ENCODE measurements at places on chromosomes 5 and 9.

DNA sequence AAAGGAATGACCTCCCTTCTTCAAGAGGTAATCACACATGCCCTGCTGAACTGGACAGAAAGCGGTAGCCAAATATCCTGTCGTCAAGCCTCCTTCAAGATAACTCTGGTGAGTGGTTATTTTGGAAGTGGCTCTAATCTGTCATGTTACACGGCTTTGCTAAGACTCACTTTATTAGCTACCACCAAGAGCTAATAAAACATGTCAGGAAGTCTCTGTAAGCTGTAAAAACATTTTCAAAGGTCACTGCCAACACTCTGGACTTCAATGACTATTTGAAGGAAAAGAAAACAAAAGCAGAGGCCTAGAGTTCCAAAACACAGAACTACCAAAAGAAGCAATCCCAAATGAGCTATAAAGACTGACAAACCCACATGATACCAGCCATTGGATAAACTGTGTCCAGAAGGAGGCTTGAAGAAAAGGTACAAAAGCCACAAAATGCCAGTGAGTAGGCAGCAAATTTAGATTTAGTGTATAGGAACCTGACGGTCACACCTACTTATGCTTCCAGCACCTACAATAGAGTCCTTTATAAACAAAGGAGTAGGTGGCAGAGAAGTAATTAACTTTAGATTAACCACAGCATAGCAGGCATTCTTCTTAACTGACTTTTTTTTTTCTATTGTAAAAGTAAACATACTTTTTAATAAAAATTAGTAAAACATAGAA, 97.3 kb upstream of the EQTN start:
- DNase-seq, result no peak

GRCh38 chr5:119078071-119078846, 7.4 kb downstream of the DMXL1 start:
- DNase-seq, result no peak

DNA sequence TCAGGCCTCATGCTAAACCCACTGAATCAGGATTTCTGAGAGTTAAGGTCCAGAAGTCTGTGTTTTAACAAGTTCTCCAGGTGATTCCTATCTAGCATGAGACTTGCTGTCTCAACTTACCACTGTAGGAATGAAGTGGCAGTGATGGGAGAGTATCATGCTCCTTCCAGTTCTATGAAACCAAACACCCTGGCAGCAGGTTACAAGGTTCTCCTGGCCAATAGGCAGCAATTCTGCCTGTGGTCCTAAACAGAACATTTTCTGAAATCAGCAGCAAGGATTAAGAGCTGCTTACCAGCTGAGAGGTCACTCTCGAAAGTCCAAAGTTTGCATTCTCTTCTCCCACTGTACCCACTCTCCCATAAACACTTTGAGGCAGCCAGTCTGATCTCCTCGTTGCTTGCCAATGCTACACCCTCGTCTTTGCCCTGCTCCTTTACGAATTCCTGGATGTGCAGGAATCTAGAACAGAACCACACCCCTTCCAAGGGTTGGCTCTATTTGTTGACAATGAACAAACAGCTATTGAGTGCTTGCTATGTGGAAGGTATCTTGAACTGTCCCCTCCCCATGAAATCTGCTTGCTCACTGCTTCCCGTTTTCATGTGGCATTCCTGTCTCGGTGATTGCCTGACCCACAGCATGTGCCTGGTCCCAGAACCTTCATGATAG, 100.5 kb downstream of the TMEM174 start:
- DNase-seq, result no peak

GRCh38 chr5:53927668-53928247, 367.3 kb downstream of the NDUFS4 start:
- DNase-seq, result no peak

DNA sequence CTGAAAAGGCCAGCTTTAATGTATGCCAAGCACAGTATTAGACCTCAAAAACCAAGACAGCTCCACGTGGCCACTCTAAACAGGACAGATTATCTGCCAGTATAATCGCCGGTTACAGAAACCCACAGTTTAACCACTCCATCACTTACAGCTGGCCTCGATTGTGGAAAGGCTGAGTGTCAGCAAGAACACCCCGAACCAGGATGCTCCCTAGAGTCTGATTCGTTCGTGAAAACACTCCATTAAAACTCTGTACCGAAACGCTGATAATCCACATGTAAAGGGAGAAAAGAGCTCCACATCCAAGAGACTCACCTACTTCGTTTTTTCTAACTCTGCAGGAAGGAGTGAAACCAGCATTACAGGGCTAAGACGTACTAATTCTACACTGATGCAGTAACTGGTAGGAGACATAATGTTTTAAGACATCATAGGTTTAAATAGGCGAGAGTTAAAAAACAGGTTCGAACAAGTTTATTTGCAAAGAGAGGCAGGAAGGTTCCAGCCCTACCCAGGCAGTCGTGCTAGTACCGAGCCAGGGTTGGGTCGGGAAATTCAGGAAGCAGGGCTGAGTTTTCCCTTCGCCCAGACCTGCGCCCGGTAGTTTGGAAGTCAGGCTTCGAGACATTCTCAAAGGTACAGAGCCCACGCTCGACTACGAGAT, 949 bp downstream of the SERINC5 start:
- no peak for DNase-seq

DNA sequence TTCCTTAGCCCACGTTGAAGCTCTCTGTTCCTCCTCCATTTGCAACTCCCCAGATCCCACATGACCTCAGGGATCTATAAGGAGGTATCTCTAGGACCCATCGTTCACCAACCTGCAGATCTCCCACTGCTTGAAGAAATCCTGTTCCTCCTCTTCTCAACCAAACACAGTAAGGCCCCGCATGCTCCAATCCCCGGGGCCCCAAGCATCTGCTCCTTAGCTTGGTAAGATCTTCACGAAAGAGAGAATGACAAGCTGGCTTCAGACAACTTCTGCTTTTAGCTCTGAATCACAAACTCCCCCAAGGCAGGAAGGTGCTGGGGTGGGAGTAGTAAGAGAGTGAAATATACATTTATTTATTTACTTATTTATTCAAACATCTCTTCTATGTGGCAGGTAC, 33.0 kb upstream of the ARHGAP26 start:
- no peak for DNase-seq

- no peak for DNase-seq
Observed at GRCh38 chr5:14816999-14817761, 54.4 kb downstream of the ANKH start.

GRCh38 chr5:136605638-136606037, 240.3 kb upstream of the TRPC7 start:
- no peak for DNase-seq

GRCh38 chr9:84381508-84381907, 41.0 kb upstream of the SLC28A3 start:
- DNase-seq, result no peak

DNA sequence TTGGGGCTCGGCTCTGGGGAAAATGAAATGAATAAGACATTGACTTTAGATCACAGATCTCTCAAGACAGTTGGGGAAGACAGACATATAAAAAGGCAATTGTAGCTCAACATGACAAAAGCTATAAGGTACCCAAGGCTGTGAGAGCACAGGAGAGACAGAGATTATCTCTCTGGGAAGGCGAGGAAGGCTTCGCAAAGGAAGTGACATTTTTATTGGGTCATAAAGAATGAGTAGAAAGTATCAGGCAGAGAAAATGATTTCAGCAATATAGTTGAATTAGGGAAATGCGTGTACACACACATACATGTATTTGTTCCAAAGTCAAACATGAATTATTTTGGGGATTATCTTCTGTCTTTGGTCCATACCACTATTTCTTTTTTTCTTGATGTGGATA, 381.8 kb upstream of the ADAMTSL1 start:
- no peak for DNase-seq

DNA sequence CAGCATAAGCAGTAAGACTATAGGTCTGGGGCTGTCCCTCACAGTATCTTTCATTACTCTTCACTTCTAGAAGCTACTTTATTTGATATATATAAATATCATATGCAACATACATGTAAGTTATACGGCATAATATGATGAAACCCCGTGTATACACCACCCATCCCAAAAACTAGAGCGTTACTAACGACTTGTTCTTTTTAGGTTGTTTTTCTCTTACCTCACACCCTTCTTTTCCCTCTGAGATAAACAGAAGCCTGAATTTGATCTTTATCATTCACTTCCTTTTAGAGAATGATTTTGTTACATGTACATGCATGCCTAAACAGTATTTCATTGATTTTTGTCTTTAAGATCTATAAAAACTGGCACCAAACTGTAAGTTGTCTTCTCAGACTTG, 3.7 kb downstream of the TRMO start:
- no peak for DNase-seq

- DNase-seq, result no peak
Observed at GRCh38 chr9:108316066-108316465, 539.7 kb downstream of the ACTL7B start.

GRCh38 chr5:41243558-41243957, 30.2 kb upstream of the C6 start:
- DNase-seq, result no peak

DNA sequence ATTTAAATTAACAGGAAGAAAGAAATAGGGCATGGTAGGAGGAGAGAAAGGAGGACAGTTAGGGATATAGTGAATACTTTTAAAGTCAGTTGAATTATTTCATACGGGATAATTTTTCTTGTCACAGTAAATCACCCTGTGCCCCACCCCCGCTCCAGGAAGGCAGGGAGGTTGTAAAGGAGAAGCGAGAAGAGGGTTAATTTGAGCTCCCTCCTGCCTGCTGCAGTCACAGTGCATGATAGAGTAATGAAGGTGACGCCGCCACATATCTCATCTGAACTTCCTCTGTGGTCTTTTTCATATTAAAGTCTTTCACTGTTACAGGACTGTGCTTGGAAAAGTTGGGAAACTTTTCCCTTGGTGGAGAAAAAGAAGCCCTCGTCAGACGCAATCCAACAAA, 896 bp upstream of the PCSK5 start:
- no peak for DNase-seq

DNA sequence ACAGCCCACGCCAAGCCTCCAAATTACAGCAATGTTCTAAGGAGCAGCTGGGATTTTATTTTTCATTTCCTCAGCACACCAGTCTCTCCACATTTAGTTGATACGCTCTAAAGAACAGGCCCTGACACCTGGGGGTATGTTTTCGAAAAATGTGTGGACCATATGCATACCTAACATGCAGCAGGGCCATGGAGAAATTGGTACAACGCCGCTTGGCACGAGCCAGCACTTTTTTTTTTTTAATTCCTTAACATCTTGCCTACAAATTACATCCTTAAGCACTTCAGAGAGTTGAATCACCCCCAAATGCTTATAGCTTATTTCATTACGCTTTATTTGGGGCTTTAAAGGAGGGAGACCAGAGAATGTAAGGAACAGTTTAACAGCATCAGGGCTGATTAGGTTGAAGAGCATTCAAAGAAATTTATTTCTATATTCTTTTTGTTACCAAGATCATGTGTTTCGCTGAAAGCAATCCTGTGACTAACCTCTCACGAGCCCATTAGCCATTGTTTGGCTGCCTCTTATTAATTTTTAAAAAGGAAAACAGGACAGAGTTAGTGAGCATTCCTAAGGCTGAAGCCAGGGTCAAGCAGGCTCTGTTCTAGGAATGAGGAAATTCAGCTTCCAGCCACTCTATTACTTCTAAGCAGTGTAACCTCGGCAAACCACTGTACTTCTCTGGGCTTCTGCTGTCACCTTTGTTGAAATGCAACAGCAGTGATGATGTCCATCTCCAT, 173.8 kb downstream of the ACTL7B start:
- DNase-seq, result no peak

GRCh38 chr5:756171-756570, 28.4 kb downstream of the ZDHHC11B start:
- no peak for DNase-seq

All from cortex of kidney (tissue), 1 donor.